Activated CD4-positive, alpha-beta T cell treated with anti-CD3 and anti-CD28 coated beads, Interleukin-2, amount 10 ng/mL, durations not matched to agents 24 days and 14 days (primary cell): ENCODE measurements at places on chromosomes 16 and 17. TPM values are rescaled to one million over a fixed set of nuclear protein-coding genes. Genes with fewer than 3 reads are reported as not detected.
A peak's percentile ranks its signal among the peaks of the same experiment; 100 is the strongest.

GRCh38 chr16:56370875-56371659, 54.3 kb downstream of the AMFR start:
- DNase-seq: no peak
- H3K36me3 ChIP-seq: peaks cover 29% of the 10 kb centered on the region

DNA sequence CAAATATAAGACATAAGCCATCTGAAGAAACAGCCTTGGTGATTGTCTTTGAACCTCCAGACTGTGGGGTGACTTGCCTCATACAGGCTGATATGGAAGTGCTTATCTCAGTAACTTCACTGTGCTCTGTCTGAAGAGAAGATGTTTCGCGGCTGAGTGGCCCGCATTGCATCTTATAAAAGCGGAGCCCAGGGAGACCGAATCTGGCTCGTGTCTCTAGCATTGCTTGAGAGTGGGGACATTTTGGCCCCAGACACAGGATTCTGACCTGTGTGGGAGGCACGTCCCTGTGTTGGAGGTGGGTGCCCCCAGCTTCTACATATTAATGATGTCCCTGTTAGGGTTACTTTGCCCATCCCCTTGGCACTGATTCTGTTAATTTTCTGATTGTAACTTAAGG, 66.4 kb downstream of the METRNL start:
- H3K4me1 ChIP-seq: peaks cover 16% of the 10 kb centered on the region
- H3K4me3 ChIP-seq: no peak overlapping the region
- no peaks in the 10 kb centered on the region for H3K36me3 ChIP-seq
- peaks cover 18% of the 10 kb centered on the region for H3K27me3 ChIP-seq

DNA sequence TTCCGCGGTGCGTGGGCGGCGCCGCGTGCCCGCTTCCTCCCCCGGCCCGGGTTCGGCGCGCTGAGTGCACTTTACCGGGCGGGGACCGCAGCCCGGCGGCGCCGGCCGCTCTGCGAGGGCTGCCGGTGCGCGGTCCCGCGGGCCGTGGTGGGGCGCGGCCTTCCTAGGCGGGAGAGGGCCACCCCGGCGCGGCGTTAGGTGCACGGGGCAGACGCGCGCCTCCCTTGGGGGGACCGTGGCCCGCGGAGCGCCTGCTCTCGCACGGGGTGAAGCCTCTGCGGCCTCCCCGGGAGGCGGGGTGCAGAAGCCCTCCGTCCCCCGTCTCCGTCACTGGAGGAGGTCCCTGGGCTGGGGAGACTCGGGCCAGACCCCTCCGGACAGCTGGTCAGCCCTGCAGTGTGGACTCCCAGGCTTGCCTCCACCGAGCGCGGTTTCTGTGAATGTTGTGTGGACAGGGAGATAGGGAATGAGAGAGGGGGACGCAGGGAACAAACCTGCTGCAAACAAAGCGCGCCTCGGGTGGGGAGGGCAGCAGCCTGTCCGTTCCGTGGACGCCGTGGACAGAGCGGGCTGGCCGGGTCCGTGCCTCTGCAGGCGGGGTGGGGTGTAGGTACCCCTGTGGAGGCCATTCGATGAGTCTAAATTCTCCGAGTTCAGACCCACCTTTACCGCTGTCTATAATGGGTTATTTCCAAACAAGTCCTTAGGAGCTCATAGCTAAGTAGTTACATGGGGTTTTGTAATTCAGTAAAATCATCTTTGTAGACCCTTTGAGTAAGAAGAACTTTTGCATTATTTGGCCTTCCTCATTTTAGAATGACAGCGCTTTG, 721 bp downstream of the TBCD start:
- peak overlapping the region; percentile 72 for H3K27ac ChIP-seq
- peaks cover 24% of the 10 kb centered on the region for H3K4me1 ChIP-seq
- peaks cover 12% of the 10 kb centered on the region for H3K36me3 ChIP-seq
- DNase-seq: no peak

GRCh38 chr16:27432558-27432957, 30.6 kb downstream of the IL21R start:
- no peaks in the 10 kb centered on the region for H3K27me3 ChIP-seq
- H3K4me3 ChIP-seq: no peak overlapping the region
- H3K36me3 ChIP-seq: peaks cover 72% of the 10 kb centered on the region
- peak overlapping the region; percentile 79 for H3K27ac ChIP-seq

GRCh38 chr16:70804153-70804733, 3.3 kb upstream of the VAC14 start:
- DNase-seq: peak; percentile 54
- H3K27ac ChIP-seq: peak overlapping the region; percentile 6
- H3K4me1 ChIP-seq: peaks cover 21% of the 10 kb centered on the region
- H3K4me3 ChIP-seq: no peak overlapping the region
- H3K36me3 ChIP-seq: no peaks in the 10 kb centered on the region

DNA sequence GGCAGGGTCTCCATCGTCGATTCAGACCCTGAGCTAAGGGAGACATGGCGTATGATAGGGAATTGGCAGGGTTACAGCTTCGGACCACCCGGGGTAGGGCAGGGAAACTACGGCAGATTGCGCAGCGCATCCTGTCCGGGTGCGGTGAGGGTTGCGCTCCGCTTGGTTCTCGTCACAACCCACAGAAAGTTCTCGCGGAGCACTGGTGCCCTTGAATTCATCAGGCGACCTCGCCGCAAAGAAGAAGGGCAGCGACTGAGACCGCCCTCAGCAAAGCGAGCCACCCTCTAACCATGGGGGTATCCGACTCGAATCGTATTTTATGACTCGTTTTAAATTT, 1.2 kb downstream of the HS3ST3B1 start:
- H3K4me1 ChIP-seq: peaks cover 57% of the 10 kb centered on the region
- H3K36me3 ChIP-seq: peaks cover 21% of the 10 kb centered on the region
- DNase-seq: peak; percentile 90
- H3K27ac ChIP-seq: peak overlapping the region; percentile 97
- H3K4me3 ChIP-seq: peak overlapping the region; percentile 91

DNA sequence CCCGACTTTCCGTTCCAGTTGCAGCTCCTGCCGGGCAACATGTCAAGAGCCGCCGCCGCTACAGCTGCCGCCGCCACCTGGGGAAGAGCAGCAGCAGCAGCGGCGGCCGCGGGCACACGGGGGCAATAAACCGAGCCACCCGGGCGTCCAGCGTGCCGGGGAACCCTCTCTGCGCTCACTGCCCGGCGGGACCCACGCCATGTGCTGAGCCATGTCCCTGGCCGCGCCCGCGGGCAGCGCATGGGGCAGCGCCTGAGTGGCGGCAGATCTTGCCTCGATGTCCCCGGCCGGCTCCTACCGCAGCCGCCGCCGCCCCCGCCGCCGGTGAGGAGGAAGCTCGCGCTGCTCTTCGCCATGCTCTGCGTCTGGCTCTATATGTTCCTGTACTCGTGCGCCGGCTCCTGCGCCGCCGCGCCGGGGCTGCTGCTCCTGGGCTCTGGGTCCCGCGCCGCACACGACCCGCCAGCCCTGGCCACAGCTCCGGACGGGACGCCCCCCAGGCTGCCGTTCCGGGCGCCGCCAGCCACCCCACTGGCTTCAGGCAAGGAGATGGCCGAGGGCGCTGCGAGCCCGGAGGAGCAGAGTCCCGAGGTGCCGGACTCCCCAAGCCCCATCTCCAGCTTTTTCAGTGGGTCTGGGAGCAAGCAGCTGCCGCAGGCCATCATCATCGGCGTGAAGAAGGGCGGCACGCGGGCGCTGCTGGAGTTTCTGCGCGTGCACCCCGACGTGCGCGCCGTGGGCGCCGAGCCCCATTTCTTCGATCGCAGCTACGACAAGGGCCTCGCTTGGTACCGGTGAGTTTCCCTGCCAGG, 604 bp downstream of the HS3ST3B1 start:
- peak overlapping the region; percentile 97 for H3K27ac ChIP-seq
- H3K36me3 ChIP-seq: peaks cover 21% of the 10 kb centered on the region
- DNase-seq: peak; percentile 82
- H3K4me1 ChIP-seq: peaks cover 58% of the 10 kb centered on the region
- H3K27me3 ChIP-seq: peaks cover 15% of the 10 kb centered on the region

GRCh38 chr17:45403906-45404490, 28.7 kb downstream of the ARHGAP27 start:
- peaks cover 19% of the 10 kb centered on the region for H3K4me1 ChIP-seq
- DNase-seq: no peak
- peaks cover 43% of the 10 kb centered on the region for H3K36me3 ChIP-seq
- H3K27ac ChIP-seq: no peak overlapping the region

ZPBP2 gene
- not detected in 2 replicates for total RNA-seq

GDPD1 gene
- 1.8 and 2.7 TPM in 2 replicates for total RNA-seq
